SK-N-DZ (cell line): ENCODE measurements at places on chromosomes 16 and 17.
A peak's percentile ranks its signal among the peaks of the same experiment; 100 is the strongest.

- no peak for DNase-seq
These were observed 47.9 kb upstream of the NLK start for GRCh38 chr17:27994586-27994985.

GRCh38 chr16:57098188-57098841 lies 5.9 kb downstream of the CPNE2 start:
- DNase-seq = no peak

GRCh38 chr17:80477647-80478478 lies 1.5 kb upstream of the NPTX1 start:
- DNase-seq = peak; percentile 68

GRCh38 chr16:66455970-66456369 lies 28.9 kb downstream of the BEAN1 start:
- DNase-seq = no peak

DNA sequence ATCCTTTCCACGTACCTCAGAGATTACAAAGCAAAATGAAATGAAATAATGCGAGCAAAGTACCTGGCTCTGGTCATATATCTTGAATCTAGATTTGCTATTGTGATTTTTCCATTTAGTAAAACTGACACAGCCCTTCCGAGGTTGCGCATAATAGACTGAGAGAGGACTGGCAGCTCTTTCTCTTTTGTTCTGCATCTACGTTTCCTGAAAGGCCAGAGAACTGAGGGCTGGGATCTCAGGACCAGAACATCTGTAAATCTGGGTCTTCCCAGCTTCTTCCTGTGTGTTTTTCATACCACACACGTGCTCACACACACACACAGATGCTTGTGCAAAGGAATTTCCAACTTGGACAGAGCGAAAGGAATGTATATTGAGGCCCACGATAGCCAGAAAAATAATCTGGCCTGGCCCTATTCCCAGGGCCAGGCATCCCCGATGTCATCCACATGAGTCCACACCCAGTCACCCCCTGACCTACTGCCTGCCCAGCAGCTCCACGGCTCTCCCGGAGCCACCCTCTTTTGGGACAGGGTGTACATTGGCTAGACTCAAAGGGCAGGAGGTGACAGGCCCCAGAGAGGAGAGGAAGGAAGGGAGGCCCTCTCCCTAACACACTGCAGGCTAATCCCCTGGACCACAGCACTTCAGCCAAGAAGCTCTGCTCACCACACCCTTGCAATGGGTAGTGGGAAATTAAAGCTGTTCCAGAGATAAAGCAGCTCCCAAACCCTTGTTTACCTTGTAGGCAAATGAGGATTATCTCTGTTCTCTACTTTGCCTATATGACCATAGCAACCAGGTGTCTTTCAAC lies 41.8 kb downstream of the NOL11 start:
- no peak for DNase-seq

- DNase-seq = no peak
These were observed 18.4 kb downstream of the KDM8 start for GRCh38 chr16:27221576-27222248.

DNA sequence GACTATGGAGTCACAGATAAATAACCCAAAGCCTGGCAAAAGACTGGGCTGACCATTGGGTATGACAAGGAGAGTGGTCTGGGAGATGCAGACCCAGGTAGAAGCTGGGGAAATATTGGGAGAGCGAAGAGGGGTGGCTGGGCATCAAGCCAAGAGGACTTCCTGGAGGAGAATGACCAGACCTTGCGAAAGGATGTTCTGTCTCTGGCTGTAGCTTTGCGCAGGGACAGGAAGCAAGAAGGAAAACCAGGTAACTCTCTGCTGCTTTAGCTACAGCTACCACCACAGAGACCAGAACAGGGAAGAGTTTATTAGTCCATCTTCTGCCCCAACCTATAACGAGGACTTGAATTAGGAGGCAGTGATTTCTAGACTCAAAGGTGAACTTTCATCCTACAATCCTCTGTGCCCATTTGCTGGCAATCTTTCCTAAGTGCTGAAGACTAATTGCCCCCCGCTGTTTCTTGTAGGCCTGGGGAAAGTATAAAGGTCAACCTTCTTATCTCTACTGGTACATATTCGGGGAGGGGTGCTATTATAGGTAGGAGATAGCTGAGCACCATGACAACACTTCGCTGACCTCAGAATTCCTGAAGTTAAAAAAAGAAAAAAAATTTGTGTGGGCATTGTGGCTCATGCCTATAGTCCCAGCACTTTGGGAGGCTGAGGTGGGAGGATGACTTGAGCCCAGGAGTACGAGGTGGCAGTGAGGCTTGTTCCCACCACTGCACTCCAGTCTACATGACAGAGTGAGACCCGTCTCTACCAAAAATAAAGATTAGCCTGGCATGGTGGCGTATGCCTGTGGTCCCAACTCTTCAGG lies 19.1 kb upstream of the KIFC3 start:
- no peak for DNase-seq

DNA sequence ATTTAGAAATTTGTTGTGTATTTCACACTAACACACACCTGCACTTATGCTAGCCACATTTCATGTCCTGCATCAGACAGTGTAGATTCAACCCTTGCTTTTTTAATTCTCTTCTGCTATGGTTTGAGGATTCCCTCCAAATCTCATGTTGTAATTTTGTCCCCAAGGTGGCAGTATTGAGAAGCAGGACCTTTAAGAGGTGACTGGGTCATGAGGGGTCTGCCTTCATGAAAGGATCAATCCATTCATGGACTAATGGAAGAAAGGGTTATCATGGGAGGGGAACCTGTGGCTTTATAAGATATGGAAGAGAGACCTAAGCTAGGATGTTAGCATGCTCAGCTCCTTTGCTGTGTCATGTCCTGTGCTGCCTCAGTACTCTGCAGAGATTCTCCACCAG lies 1032.2 kb downstream of the CDH11 start:
- DNase-seq = peak; percentile 63

DNA sequence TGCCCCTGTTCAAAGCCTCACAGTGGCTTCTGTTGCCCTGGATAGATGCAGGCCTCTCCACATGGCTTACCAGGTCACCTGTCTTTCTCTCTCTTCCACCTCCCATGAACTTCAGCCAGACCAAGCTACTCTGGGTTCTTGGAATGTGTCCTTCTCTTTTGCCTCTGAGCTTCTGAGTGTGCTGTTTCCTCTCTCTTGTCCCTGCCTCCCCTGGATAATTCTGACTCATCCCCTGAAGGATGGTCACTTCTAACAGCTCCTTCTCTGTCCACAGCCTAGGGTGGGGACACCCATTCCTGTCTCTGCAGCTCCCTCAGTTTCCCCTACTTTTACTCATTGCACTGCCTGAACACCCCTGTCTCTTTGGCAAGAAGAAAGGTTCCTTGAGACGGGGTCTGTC lies 2.9 kb downstream of the GUCY2D start:
- no peak for DNase-seq

DNA sequence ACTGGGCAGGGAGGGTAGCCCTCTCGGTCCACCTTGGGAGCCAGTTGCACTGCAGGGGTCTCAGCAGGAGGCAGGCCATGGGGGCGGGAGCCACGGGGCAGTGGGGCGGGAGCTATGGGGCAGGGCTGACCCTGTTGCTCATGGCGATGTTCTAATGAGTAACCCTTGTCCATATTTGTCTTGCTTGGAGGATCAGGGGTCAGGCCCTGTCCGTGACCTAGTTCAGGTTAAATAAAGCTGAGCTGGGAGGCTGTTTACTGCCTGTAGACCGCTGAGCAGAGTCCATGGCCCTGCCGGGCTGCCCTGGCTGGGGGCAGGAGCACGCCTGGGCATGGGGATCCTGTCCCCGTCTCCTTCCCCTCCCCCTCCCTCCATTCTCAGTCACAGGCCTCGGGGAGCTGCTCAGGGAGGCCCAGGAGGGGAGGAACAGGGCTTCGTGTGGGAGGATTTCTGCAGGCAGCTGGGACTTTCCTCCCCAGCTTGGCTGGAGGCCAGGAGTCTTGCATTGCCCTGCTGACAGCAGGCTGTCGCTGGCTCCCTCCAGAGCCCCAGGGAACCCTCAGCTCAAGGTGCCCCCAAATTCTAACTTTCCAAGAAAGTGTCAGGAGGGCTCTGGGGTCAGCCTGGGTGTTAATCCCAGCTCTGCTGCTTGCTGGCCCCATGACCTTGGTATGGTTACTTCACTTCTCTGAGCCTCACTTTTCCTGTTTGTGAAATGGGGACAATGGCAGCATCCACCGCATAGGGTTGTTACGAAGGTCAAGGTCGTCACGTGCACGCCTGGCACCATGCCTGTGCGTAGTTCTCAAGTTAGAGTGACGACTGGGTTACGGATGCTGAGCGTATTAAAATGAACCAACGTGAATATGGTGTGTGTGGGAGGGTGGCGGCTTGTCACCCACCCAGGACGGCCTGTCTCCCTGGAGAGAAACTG lies 6.1 kb upstream of the SERPINF2 start:
- DNase-seq = no peak

GRCh38 chr17:31529841-31530251 lies 138.4 kb downstream of the RAB11FIP4 start:
- DNase-seq = no peak

DNA sequence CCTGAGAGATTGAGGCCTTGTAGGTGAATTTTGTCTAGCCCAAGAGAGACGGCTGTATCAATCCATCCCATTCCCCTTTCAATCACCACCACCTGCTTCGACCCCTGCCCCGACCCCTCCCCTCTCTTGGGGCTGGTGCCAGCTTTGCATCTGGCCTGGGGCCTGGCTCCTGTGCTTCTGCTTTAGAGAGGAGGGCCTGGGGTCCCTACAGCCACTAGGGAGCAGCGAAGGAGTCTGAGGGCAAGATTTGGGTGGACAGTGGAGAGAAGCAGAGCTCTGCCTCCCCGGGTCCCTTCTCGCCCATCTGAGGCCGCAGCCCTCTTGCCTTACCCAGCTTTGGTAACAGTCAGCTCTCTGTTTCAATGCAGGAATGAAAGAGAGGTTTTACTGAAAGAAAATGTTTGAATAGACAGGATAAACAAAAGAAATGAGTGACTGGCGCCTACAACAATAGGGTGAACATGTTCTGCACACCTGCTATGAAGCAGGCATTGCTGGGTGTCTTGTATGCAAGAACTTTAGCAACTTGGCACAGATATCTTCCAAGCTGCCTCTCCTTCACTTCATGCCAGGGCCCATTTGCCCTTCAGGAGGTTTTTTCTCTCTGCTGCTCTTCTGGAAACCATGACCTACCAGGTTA lies 57.4 kb downstream of the SLC47A1 start:
- DNase-seq = no peak

DNA sequence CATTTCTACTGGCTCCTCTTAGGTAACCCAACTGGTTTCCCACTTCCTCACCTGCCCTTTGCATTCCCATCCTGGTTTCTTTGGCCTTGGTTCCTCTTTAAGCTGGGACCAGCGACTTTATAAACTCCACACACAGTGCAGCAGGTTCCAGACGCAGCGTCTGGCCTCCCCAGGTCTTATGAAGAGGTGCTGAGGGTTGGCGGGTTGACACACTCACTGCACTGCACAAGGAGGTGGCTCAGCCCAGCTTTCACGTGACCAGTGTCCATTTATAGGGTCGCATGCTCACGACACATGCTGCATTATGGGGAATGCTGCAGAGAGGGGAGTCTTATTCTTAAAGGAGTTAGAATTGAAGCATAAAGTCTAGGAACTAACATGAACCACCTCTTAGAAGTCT lies 70.8 kb downstream of the ZFHX3 start:
- DNase-seq = no peak

- DNase-seq = no peak
These were observed 12.4 kb downstream of the P3H4 start for GRCh38 chr17:41799366-41799765.

GRCh38 chr17:17541640-17542001 lies 45.4 kb upstream of the RASD1 start:
- DNase-seq = no peak

DNA sequence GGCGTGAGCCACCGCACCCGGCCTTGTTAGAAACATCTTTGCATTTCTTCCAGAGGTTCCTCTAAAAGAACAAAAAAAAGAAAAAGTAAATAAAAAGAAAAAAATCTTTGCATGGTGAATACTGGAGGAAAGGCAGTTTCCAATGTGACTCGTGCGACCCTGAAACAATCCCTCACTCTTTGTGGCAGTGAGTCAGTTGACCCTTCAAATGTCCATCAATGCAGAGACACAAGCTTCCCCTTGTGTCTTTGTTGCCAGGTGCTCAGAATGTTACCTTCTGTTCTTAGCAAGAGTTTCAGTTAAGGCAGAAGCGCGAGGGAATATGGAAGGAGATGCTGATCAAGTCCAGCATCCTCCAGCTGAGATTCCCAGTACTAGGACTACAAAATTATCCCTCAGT lies 16.4 kb downstream of the CACNG4 start:
- DNase-seq = no peak

- peak; percentile 61 for DNase-seq
These were observed 2.4 kb downstream of the RUNDC3A start for GRCh38 chr17:44310609-44311376.

DNA sequence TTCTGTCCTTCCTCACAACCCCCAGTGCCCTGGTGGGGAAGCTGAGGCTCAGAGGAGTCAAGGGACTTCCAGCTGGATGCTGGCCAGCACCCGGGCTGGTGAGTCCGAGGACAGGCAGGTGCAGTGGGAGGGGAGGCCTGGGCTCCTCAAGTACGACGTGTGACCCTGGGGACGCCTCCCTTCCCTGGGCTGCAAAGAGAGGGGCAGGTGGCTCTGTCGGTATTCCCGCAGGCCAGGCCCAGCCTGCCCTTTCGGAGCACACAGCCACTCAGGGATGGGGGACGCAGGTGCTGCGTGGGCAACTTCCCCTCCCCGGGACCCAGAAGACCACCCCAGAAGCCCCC lies 33.1 kb upstream of the PVALEF start:
- no peak for DNase-seq

DNA sequence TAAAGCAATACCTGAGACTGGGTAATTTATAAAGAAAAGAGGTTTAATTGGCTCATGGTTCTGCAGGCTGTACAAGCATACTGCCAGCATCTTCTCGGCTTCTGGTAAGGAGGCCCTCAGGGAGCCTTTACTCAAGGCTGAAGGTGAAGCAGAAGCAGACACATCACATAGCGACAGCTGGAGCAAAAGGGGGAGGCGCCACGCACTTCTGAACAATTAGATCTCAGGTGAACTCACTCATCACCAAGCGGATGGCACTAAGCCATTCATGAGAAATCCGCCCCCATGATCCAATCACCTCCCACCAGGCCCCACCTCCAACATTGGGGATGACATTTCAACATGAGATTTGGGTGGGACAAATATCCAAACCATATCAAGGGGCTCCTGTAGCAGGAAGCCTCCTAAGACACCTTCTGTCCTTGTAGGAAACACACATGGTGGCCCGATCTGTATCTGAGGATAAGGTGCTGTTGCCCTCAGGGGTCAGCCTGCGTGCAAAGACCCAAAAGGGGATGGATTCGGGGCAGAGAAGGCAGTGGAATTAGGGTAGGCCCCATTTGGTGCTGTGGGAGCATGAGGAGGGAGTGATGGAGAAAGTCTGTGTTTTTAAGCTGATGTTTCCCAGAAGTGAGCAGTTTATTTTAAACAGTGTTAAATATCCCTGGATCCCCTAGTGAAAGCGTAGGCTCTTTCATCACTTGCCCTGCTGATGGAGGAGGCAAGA lies 23.0 kb downstream of the IL21R start:
- no peak for DNase-seq

DNA sequence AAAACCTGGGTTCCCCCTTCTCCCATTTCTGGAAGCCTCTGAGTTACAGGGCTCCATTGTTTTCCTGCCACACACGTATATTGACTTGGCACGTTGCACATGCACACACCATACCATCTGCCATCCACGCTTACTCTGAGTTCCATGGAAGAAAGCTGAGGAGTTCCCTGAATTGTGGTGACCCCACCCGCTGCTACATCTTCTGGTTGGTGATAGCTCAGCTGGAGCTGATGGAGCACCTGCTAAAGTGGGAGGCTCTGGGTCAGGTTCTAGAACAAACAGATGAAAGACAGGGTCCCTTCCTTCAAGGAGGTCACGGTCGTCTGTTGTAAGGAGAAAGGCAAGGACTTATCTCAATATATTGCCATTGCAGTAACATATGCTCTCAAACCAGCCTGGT lies 41.1 kb downstream of the TMEM11 start:
- DNase-seq = no peak

GRCh38 chr17:27895123-27895895 lies 2.1 kb upstream of the LYRM9 start:
- no peak for DNase-seq
